ENCODE measurements at places on chromosomes 11 and 22.

DNA sequence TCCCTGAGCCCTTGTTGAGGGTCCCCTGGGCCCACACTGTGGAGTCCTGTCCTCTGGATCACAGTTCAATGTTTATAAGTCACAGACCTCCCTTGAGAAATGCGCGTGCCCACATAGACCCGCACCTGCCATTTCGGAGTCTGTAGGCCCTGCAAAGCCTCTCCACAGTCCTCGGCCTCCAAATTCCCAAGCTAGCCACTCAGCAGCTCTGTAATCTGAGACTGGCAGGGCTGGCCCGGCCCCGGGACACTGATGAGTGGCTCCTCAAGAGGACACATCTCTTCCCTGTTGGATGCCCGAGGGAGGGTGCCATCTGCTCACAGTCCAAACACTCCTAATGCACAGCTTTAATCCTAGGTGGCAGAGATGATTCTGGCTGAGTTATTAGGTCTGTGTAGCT, 39.1 kb downstream of the B3GAT1 start:
- no peak for DNase-seq

GRCh38 chr11:72244060-72244360, at the start of gene PHOX2A:
Gene PHOX2A (minus strand): TSS chr11:72244176. CDS start chr11:72244004, 172 bp downstream.
- DNase-seq: no peak

GRCh38 chr11:99241066-99241465, 220.3 kb downstream of the CNTN5 start:
- DNase-seq: no peak

DNA sequence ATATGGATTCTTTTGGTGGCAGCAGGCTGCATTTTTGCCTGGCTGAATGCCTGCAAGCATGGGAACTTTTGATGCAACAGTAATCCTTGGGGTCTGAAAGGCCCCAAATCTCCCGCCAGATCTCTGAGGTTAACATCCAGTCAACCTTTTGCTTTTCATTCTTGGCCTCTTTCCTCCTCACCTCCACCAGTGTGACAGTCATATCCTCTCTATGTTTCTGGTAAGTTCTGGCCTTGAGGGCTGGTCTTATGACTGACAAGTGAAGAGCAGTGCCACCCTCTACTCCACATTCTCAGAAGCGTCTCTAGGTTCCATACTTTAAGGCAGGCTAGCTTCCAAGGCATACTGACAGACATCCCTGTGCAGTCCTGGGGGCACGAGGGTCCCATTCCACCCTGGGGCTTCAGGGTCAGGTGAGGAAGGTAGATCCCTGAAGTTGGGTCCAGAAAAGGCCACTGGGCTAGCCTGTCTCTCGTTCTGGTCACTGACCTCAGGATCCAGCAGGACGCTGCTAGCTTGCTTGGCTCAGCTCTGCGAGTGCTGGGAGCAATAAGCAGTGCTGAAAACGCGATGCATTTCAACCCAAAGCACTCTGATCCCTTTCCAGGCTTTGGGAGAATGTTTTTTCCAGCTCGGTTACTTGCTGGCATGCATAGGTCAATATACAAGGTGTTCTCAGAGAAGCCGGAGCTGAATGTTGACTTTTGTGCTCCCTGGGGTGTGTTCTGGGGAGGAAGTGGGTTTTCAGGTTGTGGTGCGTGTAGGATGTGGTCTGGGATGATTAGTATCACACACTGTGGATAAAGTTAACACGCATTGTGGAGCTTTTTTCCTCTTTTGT, 75.2 kb downstream of the PTPRJ start:
- DNase-seq: peak; percentile 12

DNA sequence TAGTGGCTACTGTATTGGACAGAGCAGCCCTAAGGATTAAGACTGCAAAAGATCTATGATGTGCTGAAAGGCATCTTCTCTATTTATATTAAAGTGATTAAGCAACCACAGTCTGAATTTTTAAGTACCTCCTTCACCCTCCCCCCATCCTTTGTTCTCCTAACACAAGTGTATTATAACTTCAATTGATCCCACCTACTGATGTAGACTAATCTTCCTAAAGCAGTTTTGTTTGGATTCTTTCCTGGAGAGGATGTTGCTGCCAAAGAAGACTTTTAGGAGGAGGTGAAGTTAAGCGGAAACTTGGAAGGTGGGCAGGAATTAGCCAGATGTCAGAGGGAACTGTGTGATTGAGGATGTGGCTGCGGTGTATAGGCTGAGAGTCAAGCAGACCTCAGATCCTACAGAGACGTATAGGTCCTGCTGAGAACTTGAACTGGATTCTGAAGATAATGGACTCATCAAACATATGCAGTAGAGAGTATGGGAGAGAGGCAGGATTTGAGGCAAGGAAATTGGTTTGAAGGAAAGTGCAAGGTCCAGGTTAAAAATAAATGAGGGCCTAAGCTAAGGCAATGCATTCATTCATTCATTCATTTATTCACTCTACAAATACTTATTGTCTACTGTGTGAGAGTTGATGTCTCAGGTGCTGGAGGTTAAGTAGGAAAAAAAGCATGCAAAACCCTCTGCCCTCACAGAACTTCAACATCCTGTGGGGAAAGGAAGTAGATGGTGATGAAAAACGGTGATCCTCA, 5.2 kb upstream of the RASSF10 start:
- no peak for DNase-seq

DNA sequence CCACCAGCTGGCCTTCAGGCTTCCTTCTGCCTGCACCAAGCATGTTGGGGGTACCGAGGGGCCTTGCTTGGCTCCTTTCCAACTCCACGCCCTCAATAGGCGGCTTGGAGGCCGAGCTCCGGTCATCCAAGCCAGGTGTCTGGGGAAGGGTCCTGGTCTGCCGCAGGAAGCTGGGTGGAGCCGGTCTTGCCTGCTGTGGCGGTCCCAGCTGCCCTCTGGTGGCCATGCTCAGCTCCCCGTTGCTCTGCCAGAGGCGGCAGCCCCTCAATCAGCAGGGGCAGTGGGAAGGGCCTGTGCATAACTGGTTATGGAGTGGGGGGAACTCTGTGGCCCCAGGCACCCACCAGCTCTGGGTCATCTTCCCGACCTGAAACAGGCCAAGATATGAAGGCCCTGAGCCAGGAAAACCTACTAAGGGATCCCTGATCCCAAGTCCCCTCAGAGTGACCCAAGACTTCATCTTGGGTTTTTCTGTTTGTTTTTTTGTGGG, 3.2 kb downstream of the ARVCF start:
- DNase-seq: no peak

GRCh38 chr22:38881464-38881871, 9.5 kb upstream of the CBX6 start:
- no peak for DNase-seq

DNA sequence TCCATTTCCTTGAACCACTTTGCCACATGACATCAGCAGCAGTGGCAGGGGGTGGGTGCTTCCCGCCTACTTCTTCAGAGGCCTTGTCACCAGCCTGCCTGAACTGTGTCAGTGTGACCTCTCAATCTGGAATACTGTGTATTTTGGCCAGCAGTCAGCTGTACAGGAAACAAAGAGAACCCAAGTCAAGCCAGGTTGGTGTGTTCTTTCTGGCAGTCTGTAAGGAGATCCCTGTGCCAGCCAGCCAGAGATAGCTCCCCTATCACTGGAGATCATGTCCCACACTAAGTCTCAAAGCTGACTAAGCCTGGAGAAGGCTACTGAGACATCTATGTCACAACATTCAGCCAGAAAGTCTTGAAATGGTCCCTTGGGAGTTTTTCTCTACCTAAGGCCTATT, 142.1 kb downstream of the TRPC6 start:
- DNase-seq: no peak

DNA sequence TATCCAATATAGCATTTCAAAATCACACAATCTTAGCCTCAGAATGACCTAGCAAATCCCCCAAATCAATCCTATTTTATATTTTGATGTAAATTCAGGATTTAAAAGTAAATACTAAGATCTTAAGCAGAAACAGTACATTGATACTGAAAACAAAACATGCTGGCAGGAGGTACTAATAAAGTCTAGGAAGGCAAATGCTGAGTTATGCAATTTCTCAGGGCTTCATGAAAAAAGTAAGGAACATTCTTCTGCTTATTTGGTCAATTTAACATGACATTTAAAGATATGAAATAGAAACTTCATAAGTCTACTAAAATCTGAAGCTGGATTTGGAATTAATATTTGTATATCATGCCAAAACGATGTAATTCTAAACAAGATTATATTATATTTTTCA, 153.3 kb downstream of the SWAP70 start:
- DNase-seq: no peak

DNA sequence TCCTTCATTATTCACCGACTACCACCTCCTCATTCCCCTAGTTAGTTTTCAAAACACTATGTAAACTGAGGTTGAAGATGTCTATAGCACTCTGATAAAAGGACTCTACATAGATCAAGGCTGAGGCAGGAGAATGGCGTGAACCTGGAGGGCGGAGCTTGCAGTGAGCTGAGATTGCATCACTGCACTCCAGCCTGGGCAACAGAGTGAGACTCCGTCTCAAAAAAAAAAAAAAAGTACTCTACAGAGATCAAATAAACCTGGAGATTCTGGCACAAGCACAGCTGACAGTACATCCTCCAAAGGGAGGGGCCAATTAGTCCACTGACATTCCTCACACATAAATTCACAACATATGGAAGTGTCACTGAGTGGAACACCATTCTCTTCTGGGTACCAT, 31.0 kb downstream of the TSG101 start:
- no peak for DNase-seq

DNA sequence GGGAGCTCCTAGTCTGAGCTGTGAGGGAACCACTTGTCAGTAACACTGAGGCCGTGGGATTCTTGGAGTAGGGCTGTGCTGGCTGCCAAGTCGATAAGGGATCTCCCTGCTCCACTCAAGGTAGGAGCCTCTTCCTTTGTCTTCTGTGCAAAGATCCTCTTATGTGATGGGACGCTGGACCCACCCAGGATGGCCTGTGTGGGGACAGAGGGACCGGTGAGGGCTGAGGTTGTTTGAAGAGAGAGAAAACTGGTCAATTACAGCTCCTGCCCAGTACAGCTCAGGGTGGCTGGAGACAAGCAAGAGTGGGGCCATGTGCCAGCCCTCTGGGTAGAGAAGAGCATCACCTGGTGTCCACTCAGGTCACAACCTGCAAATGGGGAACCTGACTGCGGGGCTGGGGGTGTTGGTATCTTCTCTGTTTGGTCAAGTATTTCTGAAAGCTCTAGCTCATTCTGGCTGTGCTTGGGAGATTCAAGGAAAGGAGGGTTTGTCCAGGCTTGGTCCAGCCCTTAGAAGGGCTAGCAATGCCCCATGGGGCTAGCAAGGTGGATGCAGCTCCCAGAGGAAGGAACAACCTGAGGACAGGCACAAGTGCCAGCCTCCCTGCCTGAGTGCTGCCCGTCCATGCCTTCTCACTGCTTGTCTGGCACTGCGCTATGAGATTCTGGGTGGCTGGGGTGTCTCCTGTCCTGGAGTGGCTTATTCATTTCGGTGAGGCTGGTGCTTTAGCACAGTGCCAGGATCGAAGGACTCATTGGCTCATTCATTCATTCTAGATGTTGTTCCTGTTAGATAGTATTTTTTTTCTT, 27.6 kb upstream of the BAIAP2L2 start:
- DNase-seq: no peak

GRCh38 chr11:43504316-43504950, 145.7 kb downstream of the TTC17 start:
- no peak for DNase-seq

DNA sequence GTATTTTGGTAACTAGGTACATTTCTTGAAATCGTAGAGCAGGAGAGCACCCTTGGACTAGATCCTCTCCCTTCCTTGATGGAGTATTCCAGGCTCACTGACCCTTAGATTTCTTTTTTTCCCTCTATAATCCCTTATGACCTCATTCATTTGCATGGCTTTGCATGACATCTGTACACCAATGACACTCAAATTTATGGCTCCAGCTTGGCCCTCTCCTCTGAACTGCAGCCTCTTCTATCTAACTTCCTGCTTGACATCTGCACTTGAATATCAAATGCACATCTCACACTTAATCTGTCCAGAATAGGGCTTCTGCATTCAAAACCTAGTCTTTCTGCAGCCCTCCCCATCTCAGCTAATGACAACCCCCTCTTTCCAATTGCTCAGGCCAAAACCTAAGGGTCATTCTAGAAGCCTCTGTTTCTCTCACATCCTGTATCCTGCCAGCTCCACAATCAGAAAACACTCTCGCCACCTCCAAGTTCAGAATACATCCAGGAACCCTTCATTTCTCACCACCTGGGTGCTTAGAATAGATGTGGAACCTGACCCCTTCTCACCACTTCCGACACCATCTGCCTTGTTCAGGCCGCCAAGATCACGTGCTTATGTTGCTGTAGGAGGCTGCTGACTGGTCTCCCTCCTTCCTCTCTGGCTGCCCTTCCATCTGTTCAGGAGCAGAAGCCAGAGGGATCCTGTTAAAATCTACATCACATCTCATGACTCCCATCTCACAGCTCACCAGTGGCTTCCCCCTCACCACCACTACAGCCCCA, 138.9 kb upstream of the MTNR1B start:
- DNase-seq: no peak

- DNase-seq: no peak
Measured at GRCh38 chr22:33823552-33823951, 96.7 kb downstream of the LARGE1 start.

DNA sequence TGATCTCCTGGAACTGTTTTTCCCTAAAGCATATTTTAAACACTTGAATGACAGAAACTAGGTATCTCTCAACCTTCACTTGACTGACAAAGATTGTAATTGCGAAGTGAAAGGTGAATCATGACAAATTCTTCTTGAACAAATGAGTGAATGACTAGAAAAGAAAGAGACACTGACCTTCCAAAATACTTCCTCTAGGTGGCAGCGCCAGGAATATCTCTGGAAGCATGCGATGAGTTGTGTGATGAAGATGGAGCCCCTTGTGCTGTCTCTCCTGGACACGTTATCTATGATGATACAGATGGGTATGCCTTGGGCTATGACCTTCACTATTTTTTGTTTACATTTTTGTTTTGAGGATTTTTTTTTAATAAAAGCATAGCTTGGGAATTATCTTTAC, 7.0 kb upstream of the CASP12 start:
- DNase-seq: no peak

DNA sequence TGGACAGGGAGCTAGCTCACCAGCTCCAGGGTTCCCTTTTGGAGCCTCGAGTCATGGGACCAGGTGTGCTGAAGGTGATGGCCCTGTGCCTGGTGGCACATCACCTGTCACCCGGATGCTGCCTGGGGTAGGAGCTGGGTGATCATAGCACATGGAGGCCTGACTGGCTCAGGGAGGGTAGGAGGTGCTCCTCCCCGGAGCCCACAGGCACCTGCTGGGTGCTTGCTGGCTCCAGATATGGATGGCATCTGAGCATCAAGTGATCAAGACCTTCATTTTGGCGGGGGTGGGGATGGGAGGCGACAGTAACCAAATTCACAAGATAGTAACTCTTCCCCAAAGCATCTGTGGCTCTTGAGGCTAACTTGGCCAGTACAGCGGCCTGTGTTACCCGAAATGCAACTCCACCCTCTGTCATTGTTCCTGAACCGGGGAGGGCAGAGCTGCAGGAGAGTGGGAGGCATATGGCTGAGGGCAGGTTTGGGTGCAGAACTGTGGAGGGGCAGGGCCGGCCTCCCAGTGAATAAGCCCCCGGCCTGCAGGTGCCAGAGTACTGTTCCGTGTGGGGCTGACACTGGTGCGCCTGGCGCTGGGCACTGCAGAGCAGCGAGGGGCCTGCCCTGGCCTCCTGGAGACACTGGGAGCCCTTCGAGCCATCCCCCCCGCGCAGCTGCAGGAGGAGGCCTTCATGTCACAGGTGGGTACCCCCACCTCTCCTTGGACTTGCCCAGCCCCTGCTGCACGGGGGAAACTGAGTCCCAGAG, 4.7 kb downstream of the TBC1D10C start:
- no peak for DNase-seq
